ENCODE measurements at places on chromosomes 2 and 18. TPM values are rescaled to one million over a fixed set of nuclear protein-coding genes. Genes with fewer than 3 reads are reported as not detected.

- no peak overlapping the region for H3K4me3 ChIP-seq
- H3K36me3 ChIP-seq: no peaks in the 10 kb centered on the region
- H3K27ac ChIP-seq: no peak overlapping the region
These were observed 9.4 kb downstream of the DNPEP start for GRCh38 chr2:219378163-219378851.

Gene ST8SIA3
- total RNA-seq: 0.25 TPM

- H3K27me3 ChIP-seq: no peaks in the 10 kb centered on the region
- H3K27ac ChIP-seq: peak overlapping the region; percentile 46
- no peaks in the 10 kb centered on the region for H3K36me3 ChIP-seq
- no peak overlapping the region for H3K4me3 ChIP-seq
These were observed 107.6 kb downstream of the TRIB2 start for GRCh38 chr2:12824351-12824777.

DNA sequence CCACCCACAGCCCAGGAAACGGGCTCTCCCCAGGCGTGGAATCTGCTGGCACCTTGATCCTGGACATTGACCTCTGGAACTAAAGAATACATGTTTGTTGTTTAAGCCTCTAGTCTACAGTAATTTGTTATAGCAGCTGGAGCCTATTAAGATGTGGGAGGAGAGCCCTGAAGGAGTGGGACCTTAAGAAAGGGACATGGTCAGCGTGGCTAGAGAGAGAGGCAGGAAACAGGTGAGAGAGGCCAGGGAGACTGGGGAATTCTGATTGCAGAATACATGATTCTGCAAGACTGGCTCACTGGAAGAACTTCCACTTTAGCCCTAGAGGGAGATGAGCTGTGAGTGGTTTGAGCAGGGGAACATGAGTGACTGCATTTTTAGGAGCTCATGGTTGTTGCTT is 83.2 kb downstream of the CD8B2 start:
- H3K4me1 ChIP-seq: peaks cover 7% of the 10 kb centered on the region
- no peaks in the 10 kb centered on the region for H3K36me3 ChIP-seq
- H3K4me3 ChIP-seq: no peak overlapping the region

GRCh38 chr18:76953156-76953555 is 130.8 kb downstream of the ZNF236 start:
- no peaks in the 10 kb centered on the region for H3K27me3 ChIP-seq
- no peak overlapping the region for H3K4me3 ChIP-seq
- H3K4me1 ChIP-seq: no peaks in the 10 kb centered on the region
- no peak for DNase-seq
- no peak overlapping the region for H3K27ac ChIP-seq

GRCh38 chr2:162890690-162891311 is 52.2 kb upstream of the KCNH7 start:
- H3K4me1 ChIP-seq: no peaks in the 10 kb centered on the region
- H3K27ac ChIP-seq: no peak overlapping the region
- no peak for DNase-seq
- no peak overlapping the region for H3K4me3 ChIP-seq
- H3K27me3 ChIP-seq: no peaks in the 10 kb centered on the region

DNA sequence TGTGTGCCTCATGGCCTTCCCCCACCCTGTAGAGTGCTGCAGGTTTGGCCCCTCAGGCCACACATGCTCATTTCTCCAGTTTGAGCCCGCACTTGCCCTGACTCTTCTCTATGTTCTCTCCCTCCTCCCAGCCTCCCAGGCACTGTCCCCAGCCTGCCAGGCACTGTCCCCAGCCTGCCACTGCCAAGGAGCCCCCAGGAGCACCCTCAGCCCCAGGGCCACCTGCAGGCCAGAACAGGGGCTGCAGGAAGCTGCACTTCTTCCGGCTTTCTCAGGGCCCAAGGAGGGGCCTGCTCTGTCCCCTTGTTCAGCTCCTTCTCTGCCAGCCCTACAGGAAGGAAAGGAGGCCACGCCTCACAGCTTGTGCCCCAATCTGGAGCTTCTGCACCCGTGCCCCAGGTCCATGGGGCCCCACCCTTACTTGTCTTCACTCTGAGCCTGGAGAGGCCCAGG is 31.6 kb downstream of the CYP26B1 start:
- H3K27ac ChIP-seq: peak overlapping the region; percentile 65
- DNase-seq: peak; percentile 79
- H3K4me3 ChIP-seq: no peak overlapping the region
- peaks cover 16% of the 10 kb centered on the region for H3K4me1 ChIP-seq

DNA sequence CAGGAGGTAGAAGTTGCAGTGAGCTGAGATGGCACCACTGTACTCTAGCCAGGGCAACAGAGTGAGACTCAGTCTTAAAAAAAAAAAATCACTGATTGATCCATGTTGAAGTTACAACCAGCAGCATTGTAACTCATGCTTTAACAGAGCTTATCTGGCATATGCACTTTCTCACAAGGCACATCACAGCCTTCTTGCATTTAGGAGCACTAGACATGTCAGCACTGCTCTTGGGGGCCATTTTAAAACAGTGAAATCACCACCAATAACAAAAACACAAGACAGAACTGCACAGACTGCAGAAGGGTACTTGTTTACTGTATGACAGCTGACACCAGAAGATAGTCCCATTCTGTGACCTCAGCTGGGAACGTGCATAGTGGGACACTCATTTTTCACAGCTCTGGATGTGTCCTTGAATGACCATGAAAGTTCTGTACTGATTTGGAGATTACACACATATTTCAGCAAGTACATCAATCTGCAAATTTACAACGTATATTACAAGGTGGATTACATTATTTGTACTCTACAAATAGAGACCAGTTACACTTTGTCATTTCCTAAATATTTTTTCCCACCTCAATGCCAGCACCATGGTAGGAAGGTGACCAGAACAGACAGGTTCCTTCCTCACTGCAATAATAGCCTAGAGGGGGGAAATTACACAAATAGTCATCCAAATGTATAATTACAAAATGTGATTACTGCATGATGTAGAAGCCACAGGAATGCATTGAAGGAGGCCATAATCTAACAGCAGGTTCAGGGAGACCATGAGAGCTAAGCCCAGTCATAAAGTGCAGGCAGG is 35.1 kb downstream of the CCBE1 start:
- H3K4me3 ChIP-seq: no peak overlapping the region
- no peak for DNase-seq
- H3K27me3 ChIP-seq: no peaks in the 10 kb centered on the region
- H3K4me1 ChIP-seq: no peaks in the 10 kb centered on the region
- no peaks in the 10 kb centered on the region for H3K36me3 ChIP-seq

GRCh38 chr2:238954841-238955591 is 107.1 kb downstream of the TWIST2 start:
- DNase-seq: peak; percentile 87
- no peaks in the 10 kb centered on the region for H3K36me3 ChIP-seq
- no peaks in the 10 kb centered on the region for H3K27me3 ChIP-seq
- H3K4me3 ChIP-seq: no peak overlapping the region
- H3K27ac ChIP-seq: peak overlapping the region; percentile 7
